Nasal cavity respiratory epithelium epithelial cell of viscerocranial mucosa (primary cell): ENCODE measurements at places on chromosomes 7 and 10. TPM values are rescaled to one million over a fixed set of nuclear protein-coding genes. Genes with fewer than 3 reads are reported as not detected.

Gene CAMK2B
- total RNA-seq: not detected in 2 replicates

Gene ORC5
- total RNA-seq: 68.7 and 139 TPM in 2 replicates

Gene SPDYE11
- not detected in 2 replicates for total RNA-seq

Gene SPAG6
- not detected in 2 replicates for total RNA-seq

Gene SHOC2
- total RNA-seq: 52.3 and 54.2 TPM in 2 replicates

Gene FGFR2
- 20.2 and 35.2 TPM in 2 replicates for total RNA-seq

Gene PON1
- total RNA-seq: not detected in 2 replicates

Gene GPR146
- 0.68 and 1.2 TPM in 2 replicates for total RNA-seq

Gene GDF2
- not detected in 2 replicates for total RNA-seq

Gene RHEB
- total RNA-seq: 83.2 and 85.1 TPM in 2 replicates

Gene GRM3
- total RNA-seq: not detected in 2 replicates

Gene WAPL
- total RNA-seq: 68.4 and 78.0 TPM in 2 replicates

Gene CREB3L2
- total RNA-seq: 12.6 and 27.0 TPM in 2 replicates

Gene PALD1
- total RNA-seq: 0.28 and 0.34 TPM in 2 replicates

Gene ELN
- 0.14 TPM in 1 of 2 replicates, not detected in the other for total RNA-seq

Gene TRIM74
- 0.21 and 0.34 TPM in 2 replicates for total RNA-seq

Gene GDF10
- not detected in 2 replicates for total RNA-seq

Gene LRRC18
- not detected in 2 replicates for total RNA-seq

Gene NPY4R
- 0.07 TPM in 1 of 2 replicates, not detected in the other for total RNA-seq

Gene CCM2
- 46.1 and 65.6 TPM in 2 replicates for total RNA-seq

Gene ASIC3
- 0.28 and 0.34 TPM in 2 replicates for total RNA-seq

Gene COL1A2
- total RNA-seq: 0.34 and 2.3 TPM in 2 replicates

Gene CFAP46
- under 0.01 and 0.28 TPM in 2 replicates for total RNA-seq

Gene PBLD
- total RNA-seq: 1.4 and 1.8 TPM in 2 replicates

Gene CUEDC2
- 30.8 and 32.5 TPM in 2 replicates for total RNA-seq

Gene HIBADH
- 36.6 and 40.2 TPM in 2 replicates for total RNA-seq

Gene RNF133
- total RNA-seq: 0.07 TPM in 1 of 2 replicates, not detected in the other

Gene ANXA8
- total RNA-seq: 37.3 and 267 TPM in 2 replicates

Gene TFPI2
- total RNA-seq: 1.7 and 5.8 TPM in 2 replicates

Gene MAGI2
- total RNA-seq: 1.7 and 6.2 TPM in 2 replicates

Gene HOXA4
- not detected in 2 replicates for total RNA-seq

Gene BTBD16
- under 0.01 and 0.07 TPM in 2 replicates for total RNA-seq

Gene UCMA
- total RNA-seq: not detected in 2 replicates

Gene ZP3
- total RNA-seq: 19.1 and 19.4 TPM in 2 replicates

Gene CFAP43
- total RNA-seq: under 0.01 and 0.36 TPM in 2 replicates

Gene PYROXD2
- 0.68 and 4.6 TPM in 2 replicates for total RNA-seq

Gene SPDYE5
- not detected in 2 replicates for total RNA-seq
